ENCODE measurements at places on chromosomes 2 and 18.

GRCh38 chr2:157302492-157303099 lies 23.0 kb downstream of the ERMN start:
- DNase-seq: peak; percentile 28

- DNase-seq: no peak
Measured at GRCh38 chr2:217919204-217919603, 83.6 kb downstream of the TNS1 start.

DNA sequence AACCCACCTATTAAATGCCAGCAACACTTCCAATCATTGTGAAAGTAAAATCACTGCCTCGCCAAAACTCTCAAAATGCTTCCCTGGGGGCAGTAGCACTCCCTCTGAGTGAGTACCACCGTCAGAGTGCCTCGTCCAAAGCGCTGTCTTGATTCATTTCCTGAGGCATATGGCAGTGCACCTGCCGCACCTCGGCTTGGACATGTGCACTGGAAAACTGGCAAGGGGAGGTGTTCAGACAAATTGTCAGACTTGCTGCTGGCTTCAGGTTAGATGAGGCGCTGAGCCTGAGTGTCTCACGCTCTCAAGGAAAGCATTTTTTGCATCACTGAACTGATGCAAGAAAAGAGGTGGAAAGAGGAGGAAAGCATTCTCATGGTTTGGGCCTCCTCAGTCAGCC lies 132.8 kb downstream of the ATL2 start:
- no peak for DNase-seq

DNA sequence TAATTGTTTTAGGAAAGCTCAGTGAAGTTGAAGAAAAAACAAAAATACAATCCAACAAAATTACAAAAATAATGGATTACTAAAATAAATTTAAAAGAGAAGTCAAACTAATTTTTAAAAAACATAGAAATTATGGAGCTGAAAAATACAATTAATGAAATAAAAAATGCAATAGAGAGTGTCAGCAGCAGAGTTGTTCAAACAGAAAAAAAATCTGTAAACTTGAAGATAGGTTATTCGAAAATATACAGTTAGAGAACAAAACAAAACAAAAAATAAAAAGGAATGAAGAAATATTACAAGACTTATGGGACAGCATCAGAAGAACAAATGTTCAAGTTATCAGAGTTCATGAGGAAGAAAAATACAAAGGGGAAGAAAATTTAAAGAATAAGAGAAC lies 114.7 kb downstream of the GULP1 start:
- no peak for DNase-seq

Measured in WERI-Rb-1 (cell line).